Activated CD8-positive, alpha-beta memory T cell treated with anti-CD3 and anti-CD28 coated beads for 4 hours (primary cell): ENCODE measurements at places on chromosomes 11 and 22.
A peak's percentile ranks its signal among the peaks of the same experiment; 100 is the strongest.

- DNase-seq: no peak
Observed at GRCh38 chr11:110728883-110729282, 16.6 kb upstream of the ARHGAP20 start.

DNA sequence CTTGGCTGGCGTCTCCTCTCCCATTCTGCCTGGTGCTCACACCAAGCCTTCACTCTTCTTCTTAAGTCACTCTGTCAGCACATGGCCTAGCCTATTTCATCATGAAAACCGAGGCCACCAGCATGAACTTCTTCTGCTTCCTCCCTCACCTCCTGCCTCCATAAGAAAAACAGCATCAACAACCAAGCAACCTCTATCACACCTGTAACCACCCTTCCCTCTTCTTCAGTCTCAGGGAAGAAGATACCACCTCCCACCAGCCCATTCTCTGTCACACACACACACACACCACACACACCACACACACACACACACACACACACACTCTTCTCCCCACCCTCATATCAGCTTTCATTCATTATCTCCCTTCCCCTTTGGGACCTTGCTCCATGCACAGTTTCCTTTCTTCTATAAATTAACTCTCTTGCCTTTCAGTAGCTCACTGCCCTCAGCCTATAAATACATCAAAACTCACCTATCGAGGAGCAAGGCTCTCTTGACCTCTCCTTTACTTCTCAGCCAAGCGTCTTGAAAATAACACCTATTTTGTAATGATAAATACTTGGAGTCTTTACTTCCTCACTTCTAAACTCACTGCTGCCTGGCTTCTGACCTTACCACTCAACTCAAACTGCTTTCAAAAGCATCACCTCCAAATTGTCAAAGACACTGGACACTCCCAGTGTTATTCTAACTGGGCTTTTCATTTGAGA, 36.6 kb downstream of the SC5D start:
- no peak for DNase-seq

GRCh38 chr22:23363683-23364082, 183.4 kb downstream of the BCR start:
- no peak for DNase-seq

GRCh38 chr11:80958361-80958760, 1517.5 kb upstream of the TENM4 start:
- DNase-seq: no peak

DNA sequence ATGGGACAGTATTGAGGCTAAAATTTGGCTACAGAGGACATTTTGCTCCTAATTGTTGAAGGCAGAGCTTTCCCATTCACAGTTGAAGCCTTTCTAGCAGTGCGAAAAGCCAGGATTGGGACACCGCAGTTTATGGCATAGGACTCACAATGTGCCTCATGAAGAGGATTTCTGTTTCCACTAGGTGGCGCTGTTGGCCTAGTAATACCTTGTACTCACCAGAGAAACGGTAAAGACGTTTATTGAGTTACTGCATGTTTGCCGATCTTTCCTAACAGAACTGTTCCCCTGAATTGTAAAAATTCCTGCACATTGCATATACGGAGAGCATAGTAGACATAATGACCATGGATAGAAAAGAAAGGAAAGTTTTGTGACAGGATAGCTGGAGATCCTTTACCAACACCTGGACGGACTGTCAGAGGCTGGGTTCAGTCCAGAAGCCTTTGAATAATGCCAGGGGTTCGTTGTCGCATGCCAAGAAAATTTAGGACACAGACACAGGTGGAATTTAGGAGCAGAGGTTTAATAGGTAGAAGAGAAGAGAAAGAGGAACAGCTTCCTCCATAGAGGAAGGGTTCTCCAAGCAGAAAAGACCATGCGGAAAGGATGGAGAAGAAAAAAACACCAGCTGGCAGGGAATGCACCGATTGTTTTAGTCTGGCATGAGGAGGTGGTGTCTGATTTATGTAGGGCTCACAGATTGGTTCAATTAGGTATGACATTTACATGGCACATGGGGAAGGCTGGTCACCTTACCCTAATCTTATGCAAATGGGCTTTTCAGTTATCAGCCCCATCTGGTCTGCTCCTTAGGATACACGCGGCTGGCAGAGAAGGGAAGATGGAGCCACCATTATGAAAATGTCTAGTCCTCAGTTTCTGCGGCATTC, 10.8 kb upstream of the OR51D1 start:
- no peak for DNase-seq

- DNase-seq: no peak
Observed at GRCh38 chr22:23787600-23787896, 782 bp downstream of the SMARCB1 start.

DNA sequence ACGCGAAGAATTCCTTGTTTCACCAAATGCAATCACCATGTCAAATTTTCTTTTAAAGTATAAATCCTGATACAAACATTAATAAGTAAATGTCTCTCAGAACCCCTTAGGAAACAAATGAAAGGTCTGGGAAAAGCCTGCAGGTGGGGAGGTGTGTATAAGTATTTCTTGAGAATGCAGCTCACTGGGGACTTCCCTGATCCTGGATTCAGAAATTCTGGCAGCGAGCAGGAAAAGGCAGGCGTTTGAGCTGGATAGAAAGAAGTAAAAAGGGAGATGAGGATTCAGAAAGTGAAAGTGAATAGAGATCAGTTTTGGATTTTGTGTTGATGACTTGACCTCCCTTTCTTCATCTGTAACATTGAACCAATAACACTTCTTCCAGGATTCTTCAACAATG, 68.3 kb upstream of the CTSC start:
- DNase-seq: no peak

GRCh38 chr11:70078095-70078780, at the start of gene ANO1:
Gene ANO1, plus strand, starts transcription at chr11:70078317. Its CDS starts 290 bp downstream, at chr11:70078607.
- no peak for DNase-seq

GRCh38 chr22:23289851-23290724, 109.8 kb downstream of the BCR start:
- peak; percentile 5 for DNase-seq

GRCh38 chr11:73539506-73540084, 58.3 kb downstream of the FAM168A start:
- no peak for DNase-seq

DNA sequence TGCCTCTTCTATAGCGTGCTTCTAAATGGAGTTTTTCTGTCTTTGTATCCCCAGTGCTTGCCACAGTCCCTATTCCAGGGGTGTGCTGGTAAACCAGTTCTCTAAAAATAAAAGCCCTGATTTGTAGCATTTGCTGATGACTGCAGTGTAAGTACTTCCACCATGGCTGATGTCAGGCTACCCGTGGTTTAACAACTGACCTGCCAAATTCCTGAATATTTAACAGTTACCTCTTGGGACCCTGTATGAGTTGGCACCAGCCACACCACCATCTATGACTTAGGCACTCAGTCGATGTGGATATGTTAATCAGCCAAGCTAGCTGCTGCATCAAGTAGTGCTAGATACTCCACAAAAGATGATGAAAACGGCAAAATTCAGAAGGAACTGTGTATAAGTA, 94.0 kb upstream of the MTNR1B start:
- DNase-seq: no peak

DNA sequence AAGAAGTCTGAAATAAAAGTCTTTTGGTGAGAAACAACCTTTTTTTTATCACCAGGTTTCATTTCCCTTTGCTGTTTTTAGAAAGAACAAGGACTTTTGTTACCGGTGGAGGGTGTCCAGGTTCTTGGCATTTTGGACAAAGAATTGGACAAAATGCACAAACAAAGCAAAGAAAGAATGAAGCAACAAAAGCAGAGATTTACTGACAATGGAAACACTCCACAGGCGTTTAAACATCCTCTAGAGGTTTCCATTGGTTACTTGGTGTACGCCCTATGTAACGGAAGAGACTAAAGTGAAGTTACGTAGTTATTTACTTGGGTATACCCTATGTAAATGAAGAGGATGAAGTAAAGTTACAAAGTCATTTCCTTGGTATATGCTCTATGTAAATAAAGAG, 1487.0 kb downstream of the LRRC4C start:
- DNase-seq: no peak

DNA sequence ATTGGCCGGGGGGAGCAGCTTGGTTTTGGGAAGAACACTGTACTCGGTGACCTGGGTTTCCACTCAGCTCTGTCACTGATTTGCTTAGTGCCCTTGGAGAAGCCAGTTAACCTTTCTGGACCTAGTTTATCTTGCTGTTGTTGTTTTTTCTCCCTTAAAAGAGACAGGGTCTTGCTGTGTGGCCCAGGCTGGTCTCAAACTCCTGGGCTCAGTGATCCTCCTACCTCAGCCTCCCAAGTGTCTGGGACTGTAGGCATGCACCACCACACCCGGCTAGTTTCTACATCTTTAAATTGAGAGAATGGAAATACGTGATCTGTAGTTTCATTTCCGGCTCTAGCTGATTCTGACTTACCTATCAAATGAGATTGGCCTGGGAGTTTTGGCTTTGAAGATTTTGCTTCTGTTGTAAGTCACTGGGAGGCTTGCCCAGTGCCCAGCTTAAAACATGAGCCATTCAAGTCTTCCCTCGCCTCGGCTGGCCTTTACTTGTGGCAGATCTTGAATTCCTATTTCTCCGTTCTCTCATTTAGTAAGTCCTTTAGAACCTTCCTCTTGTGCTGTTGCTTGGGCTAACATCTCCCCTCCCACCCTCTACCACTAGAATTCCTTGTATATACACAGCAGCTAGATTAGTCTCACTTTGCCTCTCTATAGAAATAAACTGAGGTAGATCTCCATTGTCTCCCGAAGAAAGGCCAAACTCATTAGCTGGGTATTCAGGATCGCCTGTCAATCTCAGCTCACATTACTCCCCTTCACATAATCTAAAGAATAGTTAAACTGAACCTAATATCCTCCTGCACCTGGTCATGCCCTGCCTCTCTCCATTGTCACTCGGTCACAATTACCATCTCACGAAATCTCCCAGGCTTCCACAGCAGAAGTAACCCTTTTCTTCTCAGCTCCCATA, 87.7 kb upstream of the SLC25A18 start:
- DNase-seq: no peak

DNA sequence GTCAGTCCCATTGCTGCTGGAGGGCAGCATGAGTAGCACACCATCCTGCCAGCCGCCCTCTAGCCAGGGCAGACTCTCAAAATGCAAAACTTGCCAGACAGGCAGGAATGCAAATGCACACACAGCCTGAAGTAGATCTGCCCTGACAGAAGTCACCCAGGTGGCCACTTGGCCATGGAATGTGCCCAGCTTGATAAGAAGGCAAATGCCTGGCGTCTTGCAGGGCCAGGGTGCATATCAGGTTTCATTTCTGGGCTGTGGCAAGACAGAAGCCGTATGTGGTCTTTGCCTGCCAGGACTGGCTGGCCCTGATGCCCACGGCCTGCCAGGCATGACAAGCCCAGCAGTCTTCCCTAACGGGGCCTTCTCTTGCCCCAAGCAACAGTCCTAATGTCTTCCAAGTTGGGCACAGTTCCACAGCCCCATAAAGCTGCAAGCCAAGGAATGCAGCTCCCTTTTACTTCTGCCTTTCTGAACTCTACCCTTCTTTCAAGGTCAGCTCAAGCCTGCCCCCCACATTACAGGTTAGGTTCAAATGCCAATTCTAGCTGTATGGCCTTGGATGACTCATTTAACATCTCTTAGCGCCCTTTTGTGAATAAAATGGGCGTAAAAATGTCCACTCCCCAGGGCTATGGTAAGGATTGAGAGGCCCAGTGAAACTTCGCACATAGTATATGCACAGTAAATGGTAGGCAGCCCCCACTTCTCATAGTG, 29.7 kb downstream of the POU2AF3 start:
- no peak for DNase-seq

- no peak for DNase-seq
Observed at GRCh38 chr22:29750559-29751538, 16.0 kb downstream of the ZMAT5 start.

DNA sequence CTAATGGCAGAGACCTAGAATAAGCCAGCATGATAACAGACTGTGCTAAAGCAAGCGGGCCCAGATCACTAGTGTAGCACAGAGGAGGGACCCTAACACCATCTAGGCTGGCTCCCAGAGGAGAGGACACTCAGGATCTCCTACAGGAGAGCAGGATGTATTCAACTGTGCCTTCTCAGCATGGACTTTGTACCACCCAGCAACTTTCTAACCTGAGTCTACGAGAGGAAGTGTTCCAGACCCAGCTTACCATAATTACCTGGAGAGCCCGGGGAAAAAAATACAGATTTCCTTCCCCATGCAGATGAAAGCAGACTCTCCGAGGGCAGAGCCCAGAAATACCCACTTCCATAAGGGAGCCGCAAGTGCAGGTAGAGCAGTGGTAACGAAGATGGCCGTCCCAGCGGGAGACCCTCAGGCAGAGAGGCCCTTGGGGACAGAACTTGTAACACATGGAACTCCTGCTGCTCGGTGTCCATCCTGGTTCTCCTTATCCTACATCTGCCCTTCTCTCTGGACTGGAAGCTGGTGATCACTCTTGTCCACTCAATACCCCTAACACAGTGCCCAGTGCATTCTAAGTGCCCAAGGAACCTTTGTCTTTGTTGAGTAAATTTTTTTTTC, 20.2 kb downstream of the DDX25 start:
- DNase-seq: no peak

DNA sequence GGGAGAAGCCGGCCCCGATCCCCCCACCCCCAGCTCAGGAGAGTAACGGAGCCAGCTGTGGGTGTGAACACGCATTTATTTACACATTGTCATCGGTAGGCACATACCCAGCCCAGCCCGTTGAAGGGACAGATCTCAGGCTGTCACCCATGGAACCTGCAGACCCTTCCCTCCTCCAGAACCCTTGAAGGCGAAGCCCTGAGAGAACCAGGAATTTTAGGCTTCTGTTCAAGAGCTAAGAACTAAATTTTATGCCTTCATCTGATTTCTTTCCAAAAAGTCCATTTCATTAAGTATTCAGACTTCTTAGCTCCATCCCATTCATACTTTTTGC, 379 bp upstream of the BRMS1 start:
- DNase-seq: no peak

GRCh38 chr11:66361502-66361941, 10.0 kb downstream of the SLC29A2 start:
- DNase-seq: no peak

DNA sequence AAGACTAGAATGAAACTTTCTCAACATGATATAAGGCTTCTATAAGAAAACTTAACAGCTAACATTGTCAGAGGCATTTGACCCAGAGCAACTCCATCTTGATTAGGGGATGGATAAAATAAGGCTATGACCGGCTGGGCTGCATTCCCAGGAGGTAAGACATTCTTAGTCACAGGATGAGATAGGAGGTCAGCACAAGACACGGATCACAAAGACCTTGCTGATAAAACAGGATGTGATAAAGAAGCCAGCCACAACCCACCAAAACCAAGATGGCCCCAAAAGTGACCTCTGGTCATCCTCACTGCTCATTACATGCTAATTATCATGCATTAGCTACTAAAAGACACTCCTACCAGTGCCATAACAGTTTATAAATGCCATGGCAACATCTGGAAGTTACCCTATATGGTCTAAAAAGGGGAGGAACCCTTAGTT, 135.2 kb downstream of the TTC28 start:
- DNase-seq: no peak

GRCh38 chr11:79940165-79940564, 499.3 kb upstream of the TENM4 start:
- no peak for DNase-seq

GRCh38 chr11:9568854-9569587, 4.4 kb upstream of the WEE1 start:
- no peak for DNase-seq

GRCh38 chr22:29259253-29259899, 8.4 kb downstream of the RHBDD3 start:
- DNase-seq: no peak
